ENCODE measurements at places on chromosomes 5 and 9.

GRCh38 chr5:86964889-86965288, 302.8 kb upstream of the RASA1 start:
- DNase-seq = no peak

DNA sequence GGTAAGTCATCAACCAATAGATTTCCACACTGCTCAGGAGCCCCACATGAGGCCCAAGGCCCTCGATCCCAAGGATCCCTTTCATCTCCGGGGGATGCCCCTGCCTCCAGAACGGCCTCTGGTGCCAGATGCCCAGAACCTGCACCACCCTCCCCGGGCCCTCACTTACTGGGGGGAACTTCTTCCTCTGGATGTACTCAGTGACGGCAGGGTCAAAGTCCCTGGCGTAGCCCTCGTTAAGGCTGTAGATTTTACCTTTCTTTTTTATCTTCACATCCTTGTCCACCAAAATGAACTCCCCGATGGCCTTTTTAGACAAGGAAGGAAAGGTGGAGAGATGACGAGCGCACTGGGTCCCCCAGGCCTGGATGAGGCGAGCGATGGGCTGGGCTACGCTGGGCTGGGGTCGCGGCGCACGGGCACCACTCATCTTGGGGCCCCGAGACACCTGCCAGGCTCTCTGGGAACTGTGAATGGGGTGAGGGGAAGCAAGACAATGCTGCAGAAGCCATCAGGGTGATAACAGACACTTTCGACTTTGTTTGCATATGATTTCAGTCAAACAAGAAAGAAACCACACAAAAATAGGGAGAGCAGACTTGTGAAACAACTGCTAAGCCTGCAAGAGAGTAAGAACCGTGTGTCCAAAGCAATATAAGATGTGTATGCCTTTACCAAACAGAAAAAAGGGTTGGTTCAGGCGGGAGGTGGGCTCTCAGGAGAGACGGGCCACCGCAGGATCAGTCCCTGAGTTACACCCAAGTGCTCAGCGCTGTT, 13.2 kb upstream of the FBP2 start:
- DNase-seq = no peak

DNA sequence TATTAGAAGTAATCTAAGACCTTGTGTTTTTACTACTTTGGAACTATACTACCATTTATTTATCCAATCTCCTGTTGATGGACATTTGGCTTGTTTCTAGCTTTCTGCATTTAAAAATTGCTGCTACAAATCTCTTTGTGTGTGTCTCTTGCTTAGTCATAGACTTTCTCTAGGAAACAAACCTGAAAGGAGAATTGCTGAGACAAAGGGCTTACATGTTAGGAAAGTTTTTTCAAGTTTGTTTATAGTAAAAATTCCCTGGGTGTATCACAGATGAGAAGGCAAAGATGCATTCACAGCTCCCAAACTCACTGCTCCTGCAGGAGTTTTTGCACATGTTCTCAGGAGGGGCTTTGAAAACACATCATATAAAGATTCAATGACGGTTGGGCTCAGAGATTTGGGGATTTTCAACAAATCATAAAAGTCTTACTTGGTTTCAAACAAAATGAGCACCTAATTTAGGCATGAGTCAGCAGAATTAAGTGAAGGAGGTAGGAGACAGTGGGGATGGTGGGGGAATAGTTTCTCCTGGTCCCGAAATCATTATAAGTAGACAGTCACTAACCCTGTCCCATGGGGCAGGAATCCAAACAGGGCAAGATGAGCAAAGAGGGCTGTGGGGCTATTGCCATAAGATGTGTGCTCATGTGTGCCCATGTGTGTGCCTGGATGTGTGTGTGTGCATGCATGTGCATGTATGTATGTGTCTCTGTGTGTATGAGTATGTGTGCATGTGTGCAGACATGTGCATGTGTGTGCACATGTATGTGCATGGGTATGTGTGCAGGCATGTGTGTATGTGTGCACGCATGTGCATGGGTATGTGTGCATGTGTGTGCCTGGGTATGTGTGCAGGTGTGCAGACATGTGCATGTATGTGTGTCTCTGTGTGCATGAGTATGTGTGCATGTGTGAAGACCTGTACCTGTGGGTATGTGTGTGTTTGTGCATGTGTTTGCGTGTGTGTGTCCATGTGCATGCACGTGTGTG, 43.4 kb upstream of the S1PR3 start:
- no peak for DNase-seq

- DNase-seq = peak; percentile 68
Observed at GRCh38 chr9:127741831-127742434, 6.8 kb upstream of the TOR2A start.

DNA sequence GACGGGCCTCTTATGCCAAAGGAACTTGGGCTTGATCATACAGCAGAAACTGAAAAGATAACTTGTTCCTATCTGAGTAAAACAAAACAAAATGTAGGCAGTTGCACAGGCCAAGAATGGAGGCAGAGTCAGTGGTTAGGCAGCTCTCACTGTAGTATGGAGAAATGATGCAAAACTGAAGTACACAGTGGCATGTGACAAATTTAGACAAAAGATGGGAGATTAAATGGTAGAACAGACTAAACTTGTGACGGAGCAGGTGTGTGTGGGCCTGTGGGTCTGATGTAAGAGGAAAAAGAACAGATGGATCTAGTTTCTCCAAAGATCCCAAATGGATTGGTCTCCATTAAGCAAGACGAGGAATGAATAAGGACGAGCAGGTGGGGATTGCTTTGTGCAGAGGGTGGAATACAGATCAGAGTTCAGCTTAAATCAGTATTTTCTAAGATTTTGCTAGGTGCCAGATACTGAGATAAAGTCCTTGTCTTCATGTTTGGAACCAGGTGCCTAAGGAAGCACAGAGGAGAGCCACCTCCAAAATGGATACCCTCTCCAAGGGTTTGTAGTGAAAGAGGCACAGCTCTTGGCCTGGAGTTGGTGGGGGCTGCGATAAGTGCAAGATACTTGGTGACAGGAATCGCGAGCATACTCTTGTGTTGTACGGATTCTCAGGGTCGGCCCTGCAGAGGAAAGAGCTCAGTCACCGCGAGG, 722 bp upstream of the DCP2 start:
- DNase-seq = no peak
